ENCODE measurements at places on chromosomes 12 and 14.

DNA sequence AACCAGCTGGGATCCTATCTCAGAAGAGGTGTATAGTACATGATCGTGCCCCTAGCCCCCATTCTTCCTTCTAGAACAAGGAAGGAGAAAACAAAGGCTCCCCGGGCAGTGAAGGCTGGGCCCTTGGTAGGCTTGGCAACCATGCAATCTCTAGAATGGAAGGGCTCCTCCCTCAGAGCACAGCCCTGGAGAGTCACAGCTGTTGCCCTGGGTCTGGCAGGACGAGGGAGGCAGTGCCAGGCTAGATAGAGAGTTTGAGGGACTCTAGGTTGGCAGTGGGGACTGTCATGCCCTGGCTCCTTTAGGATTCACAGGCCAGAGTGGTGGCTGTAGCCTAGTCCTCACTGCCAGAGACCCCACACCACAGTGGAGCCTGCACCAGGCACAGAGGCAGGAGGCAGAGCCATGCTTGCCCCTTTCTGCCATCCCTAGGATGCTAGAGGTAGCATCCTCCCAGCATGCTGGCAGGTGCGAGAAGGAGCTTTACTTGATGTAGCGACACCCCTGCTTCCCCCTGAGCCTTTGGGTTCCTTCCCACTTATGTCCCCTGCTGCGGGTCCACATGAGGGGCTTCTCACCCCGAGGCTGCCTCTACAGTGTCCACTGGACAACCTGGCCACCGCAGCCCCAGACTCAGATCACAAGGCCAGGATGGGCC is 33.4 kb upstream of the CIPC start:
- DNase-seq: no peak

- peak; percentile 87 for DNase-seq
Observed at GRCh38 chr12:124913474-124914391, 717 bp downstream of the UBC start.

DNA sequence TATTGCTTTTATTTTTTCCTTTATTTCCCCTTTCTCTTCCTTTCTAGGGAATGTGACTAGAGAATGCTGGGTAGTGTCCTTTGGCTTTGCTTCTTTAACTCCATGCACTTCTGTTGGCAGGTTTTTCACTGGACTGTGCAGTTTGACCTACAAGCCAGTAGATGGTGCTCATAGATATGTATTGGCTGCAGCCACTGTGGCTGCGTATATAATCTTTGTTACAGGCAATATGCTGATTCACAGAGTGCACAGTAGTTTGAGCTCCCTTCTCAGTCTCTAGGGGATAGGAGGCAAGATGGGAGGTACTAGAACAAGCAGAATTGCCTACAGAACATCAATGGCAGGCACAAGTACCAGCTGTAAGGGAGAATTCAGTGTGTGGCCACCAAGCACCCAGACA is 503.5 kb downstream of the LRFN5 start:
- DNase-seq: no peak

- peak; percentile 22 for DNase-seq
Observed at GRCh38 chr14:51652168-51653078, 713 bp downstream of the FRMD6 start.

DNA sequence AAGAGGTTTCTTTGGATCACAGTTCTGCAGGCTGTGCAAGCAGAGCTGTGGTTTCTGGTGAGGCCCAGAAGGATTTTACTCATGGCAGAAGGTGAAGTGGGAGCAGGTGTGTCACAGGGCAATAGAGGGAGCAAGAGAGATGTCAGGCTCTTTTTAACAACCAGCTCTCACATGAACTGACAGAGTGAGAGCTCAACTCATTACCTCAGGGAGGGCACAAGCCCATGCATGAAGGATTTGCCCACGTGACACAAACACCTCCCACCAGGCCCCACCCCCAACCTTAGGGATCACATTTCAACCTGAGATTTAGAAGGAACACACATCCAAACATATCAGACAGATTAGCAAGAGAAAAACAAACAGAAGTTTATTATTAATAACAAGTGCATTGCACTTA is 470.4 kb downstream of the GALC start:
- DNase-seq: no peak

- DNase-seq: no peak
Observed at GRCh38 chr14:54756656-54757392, 145.8 kb downstream of the GCH1 start.

DNA sequence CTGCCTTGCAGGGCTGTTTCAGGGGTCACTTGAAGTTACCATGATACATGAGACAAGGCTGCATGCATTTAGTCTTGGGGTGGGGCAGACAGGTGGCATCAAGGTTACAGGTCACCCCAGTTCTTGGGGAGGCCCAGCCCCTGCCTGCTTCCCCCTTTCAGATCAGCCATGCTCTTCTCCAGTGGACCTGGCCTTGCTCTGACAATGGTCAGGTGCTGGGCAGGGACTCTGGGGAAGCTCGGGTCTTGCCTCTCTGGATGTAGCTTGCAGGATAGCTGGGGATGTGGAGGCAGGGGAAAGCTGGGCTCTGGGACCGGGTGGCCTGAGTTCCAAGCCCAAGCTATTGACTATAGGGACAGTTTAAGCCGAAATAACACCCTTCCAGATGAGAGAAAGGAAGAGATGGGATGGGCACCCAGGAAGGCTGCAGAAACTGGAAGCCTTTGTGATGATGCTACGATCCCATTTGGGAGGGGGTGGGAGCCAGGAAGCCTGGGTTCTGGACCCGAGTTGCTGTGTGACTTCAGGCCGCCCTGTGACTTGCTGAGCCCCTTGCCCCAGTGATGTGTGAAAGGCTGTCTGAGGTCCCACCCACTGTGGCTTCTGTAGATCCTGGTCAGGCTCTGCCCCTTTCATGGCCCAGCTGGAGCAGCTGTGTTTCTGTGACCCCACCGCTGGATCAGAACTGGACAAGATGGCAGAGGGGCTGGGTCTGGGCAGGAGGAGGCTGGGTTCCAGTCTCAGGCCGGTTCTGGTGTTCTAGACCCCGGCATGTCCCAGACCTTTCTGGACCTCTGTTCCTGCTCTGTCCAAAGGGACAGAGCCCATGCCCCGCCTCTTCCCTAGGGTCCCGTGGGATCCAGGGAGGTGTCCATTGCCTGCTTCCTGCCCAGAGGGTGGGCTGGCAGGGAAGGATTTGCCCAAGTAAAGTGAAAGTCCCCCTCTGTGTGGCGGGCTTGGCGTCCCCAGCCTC is 2.1 kb downstream of the TNFAIP2 start:
- no peak for DNase-seq

- no peak for DNase-seq
Observed at GRCh38 chr14:76884853-76885276, 58.7 kb downstream of the LRRC74A start.

- no peak for DNase-seq
Observed at GRCh38 chr14:30234966-30235365, 307.3 kb upstream of the PRKD1 start.

GRCh38 chr12:80441921-80442320 is 2.1 kb upstream of the PTPRQ start:
- DNase-seq: no peak

DNA sequence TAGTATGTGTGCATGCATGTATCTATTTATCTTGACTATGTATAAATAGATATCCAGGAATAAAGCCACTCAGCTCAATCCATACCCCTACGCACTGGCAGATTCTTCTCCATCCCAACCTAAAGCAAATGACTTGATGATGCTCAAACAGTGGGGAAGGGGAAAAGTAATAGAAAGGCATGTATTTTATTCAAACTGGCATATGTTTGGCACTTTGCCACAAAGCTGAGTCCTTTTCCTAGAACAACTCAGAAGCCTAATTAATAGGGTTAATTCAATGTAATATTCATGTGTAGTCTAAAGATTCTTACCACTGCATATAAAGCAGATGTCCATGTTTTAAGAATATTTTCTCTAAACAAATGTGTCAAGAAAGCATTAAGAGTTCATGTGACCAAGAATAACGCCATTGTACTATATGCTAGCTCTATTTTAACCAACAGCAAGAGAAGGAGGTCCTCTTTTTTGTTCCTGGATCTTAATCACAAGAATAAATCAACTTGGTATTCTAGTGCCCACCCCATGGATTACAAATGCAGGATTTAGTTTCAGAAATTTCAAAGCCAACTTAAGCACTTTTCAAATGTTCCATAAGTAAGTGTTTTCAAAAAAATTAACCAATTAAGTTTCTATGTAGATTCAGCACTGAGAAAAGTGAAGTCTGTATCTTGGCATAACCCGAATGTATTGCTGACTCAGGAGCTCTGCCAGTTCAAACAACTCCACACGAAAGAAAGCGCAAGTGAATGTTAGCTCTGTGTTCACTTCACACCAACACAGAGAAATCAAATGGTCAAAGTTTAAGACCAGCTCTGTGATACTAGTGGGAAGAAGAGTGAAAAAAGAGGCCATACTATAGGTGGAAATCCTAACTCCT is 233.6 kb downstream of the MED13L start:
- no peak for DNase-seq

DNA sequence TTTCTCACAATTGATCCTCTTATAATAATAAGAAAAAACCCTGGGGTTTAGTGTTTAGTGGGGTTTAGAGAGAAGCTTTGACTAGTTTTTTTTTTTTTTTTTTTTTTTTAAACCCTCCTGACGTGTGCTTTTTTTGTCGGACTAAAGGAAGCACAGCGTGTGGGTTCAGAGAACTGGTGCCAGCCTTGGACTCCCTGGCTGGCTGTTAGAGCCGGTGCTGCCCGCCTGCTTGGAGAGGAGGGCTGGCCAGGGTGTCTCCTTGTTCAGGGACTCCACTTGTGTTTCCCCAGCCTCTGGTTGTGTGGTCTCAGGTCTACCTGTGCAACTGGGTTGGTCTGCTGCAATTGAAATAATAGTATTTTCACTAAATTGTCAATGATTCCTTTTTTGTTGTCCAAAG is 54.1 kb upstream of the ASPG start:
- DNase-seq: no peak

DNA sequence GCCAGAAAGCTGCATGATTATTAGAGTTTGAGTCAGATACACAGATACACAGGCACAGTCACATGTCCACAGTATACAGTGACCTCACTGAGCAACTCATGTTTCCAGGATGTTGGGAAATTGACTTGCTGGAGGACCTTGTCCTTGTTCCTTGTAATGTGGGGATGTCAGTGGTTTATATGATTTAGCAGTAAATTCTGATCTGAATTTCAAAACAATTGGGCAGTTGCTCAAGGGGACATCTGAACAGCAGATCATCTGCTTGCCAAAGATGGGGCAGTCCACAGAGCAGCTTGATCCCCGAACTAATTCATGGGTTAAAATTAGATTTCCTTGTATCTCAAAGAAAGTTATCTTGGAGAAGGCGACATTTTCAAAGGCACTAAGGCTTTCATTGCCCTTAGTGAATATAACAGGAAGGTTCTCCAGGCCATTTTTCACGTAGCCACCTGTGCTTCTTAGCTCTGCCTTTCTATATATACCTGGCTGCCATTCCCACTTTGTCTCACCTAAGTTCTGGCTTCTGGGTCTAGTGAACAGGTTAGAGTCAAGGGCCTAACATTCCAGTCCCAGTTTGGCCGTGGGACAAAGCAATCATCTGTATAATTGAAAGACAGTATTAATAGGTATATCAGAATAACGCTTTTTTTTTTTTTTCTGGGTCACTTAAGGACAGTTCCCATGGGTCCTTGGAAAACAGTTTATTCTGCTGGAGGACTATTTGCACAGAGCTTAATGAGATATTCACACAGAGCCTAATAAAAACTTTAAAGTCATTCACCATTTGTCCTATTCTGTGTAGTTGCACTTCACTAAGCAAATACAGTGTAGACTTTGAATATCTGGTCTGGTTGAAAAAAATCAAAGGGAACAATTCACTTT is 64.9 kb upstream of the STRN3 start:
- no peak for DNase-seq

DNA sequence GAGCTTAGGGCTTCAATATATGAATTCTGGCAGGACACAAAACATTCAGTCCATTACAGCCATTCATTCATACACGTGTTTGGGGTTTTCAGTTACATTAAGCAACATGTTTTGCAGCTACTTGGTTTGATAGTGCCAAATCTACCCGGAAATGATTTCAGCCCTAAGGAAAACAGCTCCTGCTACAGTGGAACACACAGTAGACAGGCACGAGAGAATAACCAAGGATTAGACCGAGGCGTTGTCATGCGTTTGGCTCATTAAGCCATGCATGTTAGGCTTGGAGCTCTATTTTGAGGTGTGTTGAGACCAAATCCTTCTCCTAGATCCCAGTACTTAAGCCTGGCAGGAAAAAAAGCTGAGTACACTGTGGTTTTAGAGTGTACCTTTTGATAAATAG is 177.4 kb downstream of the PRKCH start:
- DNase-seq: no peak

GRCh38 chr14:55129086-55129427 is at the start of gene LGALS3:
Gene LGALS3 (plus strand): TSS chr14:55129252. CDS start chr14:55137374, 8,122 bp downstream.
- DNase-seq: peak; percentile 13

DNA sequence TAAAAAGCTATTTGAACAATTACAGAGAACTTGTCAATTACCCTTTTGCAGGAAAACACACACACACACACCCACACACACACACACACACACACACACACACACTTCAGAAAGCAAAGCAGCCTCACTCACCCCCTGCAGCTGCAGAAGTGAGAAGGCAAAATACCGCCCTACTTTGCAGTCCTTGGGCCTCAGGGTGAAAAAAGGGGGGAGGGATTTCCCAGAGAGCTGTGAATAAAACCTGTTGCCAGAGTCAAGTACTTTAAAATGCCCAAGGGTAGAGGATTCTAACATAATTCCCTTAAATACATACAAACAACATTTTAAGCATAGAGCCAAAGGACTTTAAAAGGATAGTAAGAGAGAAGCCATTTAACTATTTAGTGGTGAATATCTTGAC is 285.9 kb downstream of the MDGA2 start:
- DNase-seq: no peak

DNA sequence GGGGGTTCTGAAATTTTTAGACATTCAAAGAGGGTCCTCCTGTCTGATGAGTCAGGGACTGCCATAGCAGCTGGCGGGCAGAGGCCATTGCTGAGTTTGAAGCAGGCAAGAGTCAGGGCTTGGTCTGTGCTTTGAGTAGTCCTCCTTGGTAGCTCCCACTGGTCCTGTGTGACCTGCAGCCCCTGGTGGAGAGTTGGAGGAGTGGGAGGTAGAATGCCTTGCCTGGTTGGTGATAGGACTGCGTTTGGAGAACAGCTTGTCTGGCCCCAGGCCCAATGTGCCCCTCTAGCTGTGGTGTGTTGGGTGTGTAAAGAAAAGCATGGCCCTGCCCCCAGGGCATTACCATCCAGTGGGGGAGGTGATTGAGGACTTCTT is 116.7 kb downstream of the BEGAIN start:
- no peak for DNase-seq

GRCh38 chr14:67432050-67432564 is 20.1 kb upstream of the PLEK2 start:
- no peak for DNase-seq
